ENCODE measurements at places on chromosomes 5 and 9.

- no peak for DNase-seq
These were observed 69.7 kb downstream of the PHF2 start for GRCh38 chr9:93645921-93646639.

- DNase-seq = no peak
These were observed 82.3 kb upstream of the FREM1 start for GRCh38 chr9:14992516-14992915.

DNA sequence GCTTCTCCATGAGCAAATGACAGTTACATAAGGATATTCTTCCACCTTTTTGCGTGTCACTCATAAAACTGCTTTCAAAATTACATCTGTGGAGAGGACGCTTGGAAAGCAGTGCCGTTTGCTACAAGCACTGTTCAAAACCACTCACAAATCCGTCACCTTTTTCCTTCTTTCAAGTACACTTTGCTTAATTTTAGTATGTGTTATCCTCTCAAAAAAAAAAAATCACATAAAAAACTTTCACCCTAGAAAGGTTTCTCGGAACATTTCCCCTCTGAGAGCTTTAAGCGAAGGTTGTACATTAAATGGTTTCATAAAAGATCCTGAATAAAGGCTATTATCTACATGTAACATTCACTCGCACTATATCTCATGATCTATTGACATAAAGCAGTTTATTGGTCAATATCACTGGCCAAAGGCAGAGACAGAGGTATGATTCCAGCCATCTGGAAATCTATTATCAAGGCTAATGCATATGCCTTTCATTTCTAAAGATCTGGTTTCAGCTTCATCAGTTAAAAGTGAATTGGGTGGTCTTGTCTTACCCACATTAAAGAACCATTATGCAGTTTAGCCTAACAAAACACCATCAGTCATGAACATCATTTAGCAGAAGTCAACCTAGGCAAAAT, 163.6 kb downstream of the ENC1 start:
- DNase-seq = no peak

DNA sequence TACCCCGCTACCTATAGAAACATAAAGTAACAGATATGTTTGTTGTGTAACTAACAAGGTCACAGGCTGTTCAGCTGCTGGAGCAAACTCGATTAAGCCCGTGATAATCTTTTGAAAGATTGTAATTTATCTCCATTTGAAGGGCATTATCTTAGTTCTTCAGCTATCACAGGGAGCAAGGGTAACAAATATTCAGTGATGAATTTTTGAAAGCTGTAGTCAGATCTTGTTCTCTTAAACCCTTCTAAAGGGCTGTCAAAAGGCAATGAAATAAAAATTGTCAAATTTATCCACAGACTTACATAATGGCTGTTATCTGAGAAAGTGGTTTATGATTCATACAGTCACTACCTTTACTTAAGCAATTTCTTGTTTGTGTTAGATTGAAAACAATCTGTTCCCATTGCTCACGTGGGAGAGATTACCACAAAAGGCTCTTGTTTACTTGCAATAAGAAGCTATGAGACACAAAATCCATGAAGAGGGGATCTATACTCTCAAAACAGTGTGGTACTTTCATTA, 78.3 kb upstream of the ZNF608 start:
- DNase-seq = peak; percentile 43

DNA sequence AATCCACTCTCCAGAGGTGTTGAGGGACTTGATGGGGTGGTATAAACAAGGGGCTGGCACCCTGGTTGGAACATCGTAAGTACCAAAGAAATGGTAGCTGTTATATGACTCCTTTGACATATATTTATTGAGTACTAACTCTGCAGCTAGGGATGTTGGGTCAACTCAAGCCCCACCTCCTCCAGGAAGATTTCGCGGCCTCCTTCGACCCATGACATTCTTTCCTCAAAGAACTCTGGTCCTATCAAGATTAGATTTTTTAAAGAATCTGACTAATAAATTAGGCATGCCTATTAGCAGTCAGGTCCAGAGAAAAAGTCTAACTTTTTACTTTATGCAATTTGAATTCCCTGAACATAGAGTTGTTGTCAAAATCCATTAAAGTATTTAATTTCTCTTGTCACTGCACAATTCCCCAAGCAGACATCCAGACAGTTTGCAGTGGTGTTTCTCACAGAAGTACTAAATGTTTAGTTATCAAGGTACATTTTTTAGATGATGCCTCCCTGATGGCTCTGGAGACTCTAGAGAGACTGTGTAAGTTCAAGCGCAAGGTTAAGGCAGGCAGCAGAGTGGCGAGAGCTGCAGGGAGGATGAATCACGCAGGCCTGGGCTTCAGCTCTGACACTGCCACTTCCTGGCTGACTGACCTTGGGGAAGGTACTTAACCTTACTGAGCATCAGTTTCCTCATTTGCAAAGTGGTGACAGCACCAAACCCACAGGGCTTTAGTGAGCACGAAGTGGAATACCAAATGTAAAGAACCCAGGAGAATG, 209.6 kb downstream of the TTLL11 start:
- DNase-seq = no peak

GRCh38 chr9:114931407-114931806, 1.0 kb upstream of the TNFSF8 start:
- DNase-seq = no peak

- no peak for DNase-seq
These were observed 303.1 kb downstream of the ENC1 start for GRCh38 chr5:74337254-74337983.

GRCh38 chr9:98795970-98796363, 388 bp downstream of the ANKS6 start:
- DNase-seq = no peak

DNA sequence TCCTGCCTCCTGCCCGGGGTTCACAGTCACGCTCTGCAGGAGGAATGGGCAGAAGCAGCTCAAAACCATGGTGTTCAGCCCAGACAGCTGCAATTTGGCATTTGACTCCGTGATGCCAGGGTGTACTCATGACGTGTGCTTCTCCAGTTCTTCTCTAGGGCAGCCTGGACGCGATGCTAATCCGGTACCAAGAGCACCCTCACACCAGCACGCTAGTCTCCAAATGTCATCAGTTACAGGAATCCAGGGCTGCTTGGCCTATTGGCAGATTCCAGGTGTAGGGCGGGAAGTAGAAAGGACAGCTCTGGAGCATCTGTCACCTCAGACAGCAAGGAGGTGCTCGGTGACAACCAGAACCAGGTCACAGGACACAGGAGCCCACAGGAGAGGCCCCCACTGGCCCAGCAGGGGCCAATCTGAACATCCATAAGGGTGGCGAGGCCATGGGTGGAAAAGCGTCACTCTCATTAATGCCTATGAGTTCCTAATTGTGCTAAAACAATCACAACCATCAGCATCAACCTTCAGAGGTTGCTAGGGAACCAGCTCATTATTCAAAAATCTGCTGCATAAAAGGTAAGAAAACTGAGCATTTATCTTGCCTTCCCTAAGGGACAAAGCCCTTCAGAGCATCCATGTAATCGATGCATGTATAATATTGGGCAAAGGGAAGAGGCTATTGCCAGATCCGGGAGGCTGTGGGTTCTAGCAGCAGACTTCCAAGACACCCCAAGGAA, 241.9 kb upstream of the IRX4 start:
- DNase-seq = no peak

DNA sequence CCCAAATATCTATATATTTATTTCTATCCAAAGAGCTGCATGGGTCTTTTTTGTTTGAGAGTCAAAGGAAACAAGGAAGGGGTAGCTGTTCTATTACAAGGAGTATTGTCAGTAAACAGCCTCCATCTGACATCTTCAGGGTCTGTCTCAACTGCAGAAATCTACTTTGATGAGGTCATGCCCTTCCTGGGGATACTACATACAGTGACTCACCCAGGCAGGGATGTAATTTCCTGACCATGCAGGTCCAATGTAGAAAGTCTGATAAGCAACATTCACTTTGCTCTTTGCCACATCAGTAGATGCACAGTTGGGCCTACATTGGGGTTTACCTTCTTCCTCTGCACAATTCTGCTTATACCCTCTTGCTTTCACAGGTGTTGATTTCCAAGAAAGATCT, 165.5 kb downstream of the TLR4 start:
- no peak for DNase-seq

All from LoVo (cell line).